ENCODE measurements at places on chromosomes 6 and 20.

GRCh38 chr6:163252061-163252591 lies 162.4 kb upstream of the QKI start:
- DNase-seq: no peak

GRCh38 chr20:20732641-20733040 lies 20.2 kb upstream of the RALGAPA2 start:
- no peak for DNase-seq

DNA sequence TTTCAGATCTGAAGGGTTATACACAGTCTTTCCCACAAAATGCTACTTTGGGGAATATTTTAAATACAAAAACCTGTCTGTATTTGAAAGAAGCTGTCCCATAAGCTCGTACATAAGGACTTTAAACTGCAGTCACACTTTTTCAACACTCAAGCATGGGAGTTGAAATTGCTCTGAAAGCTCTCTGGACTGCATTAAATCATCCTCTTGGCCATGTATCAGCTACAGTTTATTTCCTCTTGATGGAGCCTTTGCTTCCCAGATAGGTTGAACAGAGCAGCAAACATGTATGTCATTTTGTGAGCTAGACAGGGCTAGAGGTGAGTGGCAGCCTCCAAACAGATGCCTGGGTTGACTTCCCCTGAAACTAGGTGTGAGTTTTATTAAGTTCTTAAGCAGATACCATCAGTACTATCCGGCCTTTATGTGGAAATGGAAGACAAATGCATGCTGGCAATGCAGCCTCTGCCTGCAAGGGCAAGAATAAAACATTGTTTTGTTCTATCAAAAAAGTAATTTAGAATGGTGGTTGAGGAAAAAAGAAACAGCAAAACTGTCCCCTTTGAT lies 105.9 kb upstream of the ENPP5 start:
- no peak for DNase-seq

DNA sequence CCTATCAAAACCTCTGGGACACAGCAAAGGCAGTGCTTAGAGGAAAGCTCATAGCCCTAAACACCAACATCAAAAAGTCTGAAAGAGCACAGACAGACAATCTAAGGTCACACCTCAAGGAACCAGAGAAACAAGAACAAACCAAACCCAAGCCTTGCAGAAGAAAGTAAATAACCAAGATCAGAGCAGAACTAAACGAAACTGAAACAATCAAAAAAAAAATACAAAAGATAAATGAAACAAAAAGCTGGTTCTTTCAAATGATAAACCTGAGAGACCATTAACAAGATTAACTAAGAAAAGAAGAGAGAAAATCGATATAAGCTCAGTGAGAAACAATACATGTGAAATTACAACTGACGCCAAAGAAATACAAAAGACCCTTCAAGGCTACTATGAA lies 34.8 kb upstream of the RUNX2 start:
- no peak for DNase-seq

- no peak for DNase-seq
Observed at GRCh38 chr20:10596710-10597121, 77.1 kb downstream of the JAG1 start.

DNA sequence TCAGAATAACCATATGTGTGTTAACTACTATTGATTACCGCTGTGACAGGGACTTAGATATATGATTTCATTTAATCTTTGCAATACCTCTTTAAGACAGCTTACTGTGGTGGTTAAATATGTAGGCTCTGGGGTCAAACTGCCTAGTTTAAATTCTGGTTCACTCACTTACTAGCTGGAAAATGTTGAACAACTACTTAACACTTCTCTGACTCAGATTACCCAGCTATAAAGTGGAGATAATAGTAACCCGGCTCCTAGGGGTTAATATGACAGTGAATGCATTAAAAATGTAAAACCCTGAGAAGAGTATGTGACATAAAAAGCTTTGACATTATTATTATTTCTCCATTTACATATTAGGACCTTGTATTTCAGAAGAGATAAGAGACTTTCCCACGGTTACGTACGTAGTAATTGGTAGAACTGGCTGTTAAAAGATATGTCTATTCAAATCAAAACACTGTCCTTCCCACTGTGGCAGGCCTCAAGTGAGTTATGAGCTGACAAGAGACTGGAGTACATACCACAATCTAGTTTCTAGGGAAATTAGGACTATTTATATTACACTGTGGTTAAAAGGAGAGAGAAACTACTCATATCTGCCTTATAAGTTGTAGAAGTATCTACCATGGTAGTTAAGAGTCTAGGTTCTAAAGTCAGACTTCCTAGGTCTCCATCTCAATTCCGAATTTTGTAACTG lies 4.4 kb upstream of the PLCB1 start:
- no peak for DNase-seq

DNA sequence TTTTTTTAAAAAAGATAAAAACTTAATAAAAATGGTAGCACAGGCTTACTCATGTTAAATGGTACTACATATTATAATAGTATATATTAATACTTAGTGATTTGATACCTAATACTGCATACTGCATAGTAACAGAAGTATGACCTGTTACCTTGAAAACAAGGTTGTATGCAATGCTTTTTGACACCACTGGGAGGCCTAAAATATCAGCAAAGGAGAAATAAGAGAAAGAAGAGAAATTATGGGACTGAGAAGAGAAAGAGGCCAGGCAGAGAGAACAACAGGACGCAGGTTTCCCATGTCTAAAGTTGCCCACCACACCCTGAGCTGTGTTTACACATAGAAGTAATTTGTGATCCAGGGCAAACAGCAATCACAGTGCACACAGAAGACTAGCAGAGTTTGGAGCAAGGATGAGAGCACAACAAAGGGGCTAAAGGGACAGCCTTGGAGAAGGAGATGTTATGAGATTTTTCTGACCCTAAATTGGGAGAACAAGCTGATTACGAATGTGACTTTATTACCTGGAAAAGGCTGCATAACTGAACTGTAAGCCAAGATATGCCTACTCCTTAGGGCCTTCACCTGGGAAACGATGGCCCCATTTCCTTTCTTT lies 73.2 kb downstream of the ROS1 start:
- DNase-seq: no peak
